NCI-H2081 treated with DMSO at 0.1 percent for 48 hours (cell line): ENCODE measurements at places on chromosomes 13 and 19.
A peak's percentile ranks its signal among the peaks of the same experiment; 100 is the strongest.

DNA sequence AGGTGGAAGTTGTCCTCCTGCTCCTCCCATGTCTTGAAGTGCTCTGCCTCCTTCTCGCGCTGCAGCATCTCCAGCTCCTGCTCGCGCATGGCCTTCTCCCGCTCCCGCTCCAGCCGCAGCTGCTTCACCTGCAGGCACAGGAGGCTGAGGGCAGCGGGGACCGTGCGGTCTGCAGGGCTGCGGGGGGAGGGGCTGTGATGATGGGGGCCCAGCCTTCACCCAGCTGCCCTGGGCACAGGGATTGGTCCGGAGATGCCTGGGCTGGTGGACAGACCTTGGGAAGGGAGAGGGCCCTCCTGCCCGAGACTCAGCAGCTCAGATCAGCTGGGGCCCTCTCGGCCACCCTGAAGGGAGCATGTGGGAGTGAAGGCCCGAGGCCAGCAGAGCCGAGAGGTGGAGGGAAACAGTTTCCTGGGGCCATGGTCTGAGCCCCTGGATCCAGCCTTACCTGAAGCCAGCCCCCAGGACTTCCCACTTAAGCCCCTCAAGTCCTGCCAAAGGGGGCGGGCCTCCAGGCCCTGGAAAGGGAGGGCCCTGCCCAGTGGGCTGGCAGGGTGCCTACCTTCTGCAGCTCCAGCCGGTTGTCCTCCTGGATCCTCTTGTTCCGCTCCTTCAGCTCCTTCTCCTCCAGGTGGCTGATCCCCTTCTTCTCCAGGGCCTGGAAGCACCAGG lies 6.3 kb downstream of the CACTIN start:
- no peak for DNase-seq

- DNase-seq: no peak
Observed at GRCh38 chr13:88729605-88730004, 1058.4 kb downstream of the SLITRK5 start.

GRCh38 chr19:49946415-49946814 lies 14.6 kb downstream of the SIGLEC11 start:
- DNase-seq: no peak

DNA sequence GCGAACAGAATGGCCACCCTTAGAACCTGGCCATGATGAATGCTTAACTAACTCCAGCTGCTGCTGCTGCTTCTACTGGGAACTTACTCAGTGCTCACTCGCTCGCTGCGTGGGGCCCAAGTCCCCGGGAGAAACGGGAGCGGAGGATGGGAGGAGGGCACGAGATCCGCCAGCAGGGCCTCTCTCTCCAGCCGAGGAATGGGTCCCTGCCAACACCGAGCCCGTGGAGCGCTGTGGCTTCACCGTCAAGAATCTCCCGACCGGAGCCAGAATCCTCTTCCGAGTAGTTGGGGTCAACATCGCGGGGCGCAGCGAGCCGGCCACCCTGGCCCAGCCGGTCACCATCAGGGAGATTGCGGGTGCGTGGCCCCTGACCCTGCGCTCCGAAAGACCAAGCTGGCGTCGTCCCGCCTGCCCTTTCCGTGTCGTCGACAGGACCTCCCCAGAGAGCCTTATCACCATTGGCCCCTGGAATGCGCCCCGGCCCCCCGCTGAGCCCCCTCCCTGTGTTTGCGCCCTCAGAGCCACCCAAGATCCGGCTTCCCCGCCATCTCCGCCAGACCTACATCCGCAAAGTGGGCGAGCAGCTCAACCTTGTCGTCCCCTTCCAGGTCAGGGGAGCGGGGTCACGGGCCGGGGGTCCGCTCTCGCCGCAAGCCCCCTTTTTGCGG lies 17.8 kb upstream of the EMC10 start:
- no peak for DNase-seq

GRCh38 chr19:16190198-16190597 lies 5.0 kb downstream of the FAM32A start:
- no peak for DNase-seq

DNA sequence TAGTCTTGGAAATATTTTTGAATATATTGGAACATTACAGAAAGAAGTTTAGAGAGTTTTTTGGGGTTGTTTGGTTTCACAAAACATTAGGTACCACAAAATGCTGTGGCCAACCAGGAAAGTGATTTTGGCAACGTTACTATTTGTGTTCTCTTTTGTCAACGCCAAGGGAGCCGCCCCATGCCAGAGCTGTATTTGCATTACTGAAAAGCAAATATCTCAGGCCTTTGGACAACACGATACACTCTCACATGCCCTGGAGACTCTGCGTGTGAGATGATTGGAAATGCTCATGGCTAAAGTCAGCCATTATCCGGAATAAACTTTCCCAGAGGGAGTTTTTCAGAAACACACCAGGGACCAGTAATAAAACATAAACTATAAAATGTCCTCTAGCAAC lies 324.6 kb downstream of the SHISA2 start:
- peak; percentile 84 for DNase-seq

DNA sequence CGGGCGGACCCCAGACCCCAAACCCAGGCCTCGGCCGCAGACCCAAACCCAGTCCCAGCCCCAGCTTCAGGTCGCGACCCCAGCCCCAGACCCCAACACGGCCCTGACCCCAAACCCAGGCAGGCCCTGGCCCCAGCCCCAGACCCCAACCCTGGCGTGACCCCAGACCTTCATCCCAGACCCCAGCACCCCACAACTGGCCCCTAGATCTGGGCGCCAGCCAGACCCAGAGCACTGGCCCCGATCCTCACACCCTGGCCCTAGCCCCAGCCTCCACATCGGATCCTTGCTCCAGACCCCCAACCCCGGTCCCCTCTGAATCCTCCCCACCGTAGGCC lies 7.5 kb downstream of the MBD3 start:
- DNase-seq: no peak

- DNase-seq: no peak
Observed at GRCh38 chr13:91464336-91464735, 65.9 kb downstream of the GPC5 start.

- DNase-seq: no peak
Observed at GRCh38 chr13:30639671-30640070, 22.0 kb downstream of the USPL1 start.

DNA sequence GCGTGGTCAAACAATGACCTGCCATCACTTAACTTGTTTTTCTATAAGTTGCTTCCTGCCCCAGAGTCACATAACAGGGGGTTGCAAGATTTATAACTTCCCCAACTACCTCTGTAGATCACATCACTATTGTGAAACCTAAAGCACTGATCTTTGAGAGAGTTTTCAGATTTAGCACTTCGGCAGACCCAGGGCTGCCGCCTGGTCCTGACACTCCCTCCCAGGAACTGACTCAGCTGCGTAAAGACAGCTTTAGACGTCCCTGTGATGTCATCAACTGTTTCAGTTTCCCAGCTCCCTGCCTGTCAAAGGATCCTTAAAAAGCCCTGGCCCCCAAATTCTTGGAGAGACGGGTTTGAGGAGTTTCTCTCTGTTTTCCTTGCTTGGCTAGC lies 33.3 kb downstream of the IGFL2 start:
- DNase-seq: no peak

GRCh38 chr13:24618011-24618955 lies 61.9 kb upstream of the ATP12A start:
- DNase-seq: no peak
